Glomerular endothelial cell (primary cell): ENCODE measurements at places on chromosomes 7 and 10. TPM values are rescaled to one million over a fixed set of nuclear protein-coding genes. Genes with fewer than 3 reads are reported as not detected.

The TRIM73 gene
- total RNA-seq: 0.34 and 2.6 TPM in 2 replicates

The ETV1 gene
- 6.5 and 15.2 TPM in 2 replicates for total RNA-seq

The TFR2 gene
- total RNA-seq: 0.29 TPM in 1 of 2 replicates, not detected in the other

The GALNT17 gene
- not detected in 2 replicates for total RNA-seq

The LIPK gene
- total RNA-seq: not detected in 2 replicates

The PRXL2A gene
- 197 and 204 TPM in 2 replicates for total RNA-seq

The FAM131B gene
- total RNA-seq: 0.53 and 1.6 TPM in 2 replicates

The CCL24 gene
- total RNA-seq: not detected in 2 replicates

The GIMAP1 gene
- 6.5 and 12.1 TPM in 2 replicates for total RNA-seq

The GIMAP8 gene
- 16.7 and 26.0 TPM in 2 replicates for total RNA-seq

The DOCK4 gene
- 112 and 150 TPM in 2 replicates for total RNA-seq

The PNLIP gene
- not detected in 2 replicates for total RNA-seq

The RP9 gene
- 10.2 and 17.5 TPM in 2 replicates for total RNA-seq

The HPS6 gene
- total RNA-seq: 41.2 and 44.3 TPM in 2 replicates

The ANKRD30A gene
- not detected in 2 replicates for total RNA-seq

The ARPC1A gene
- total RNA-seq: 160 and 225 TPM in 2 replicates

The AKR1C4 gene
- total RNA-seq: not detected in 2 replicates

The BTBD16 gene
- 0.47 TPM in 1 of 2 replicates, not detected in the other for total RNA-seq

The TSPAN15 gene
- 189 and 426 TPM in 2 replicates for total RNA-seq

The AFAP1L2 gene
- total RNA-seq: 3.4 and 8.6 TPM in 2 replicates

The PRR15 gene
- total RNA-seq: 0.23 TPM in 1 of 2 replicates, not detected in the other

The TMEM225B gene
- total RNA-seq: not detected in 2 replicates

The DPCD gene
- total RNA-seq: 29.0 and 54.0 TPM in 2 replicates
